CD4-positive, alpha-beta T cell treated with Interleukin-12 subunit alpha and Interleukin-12 subunit beta, for 1 hour (primary cell): ENCODE measurements at places on chromosomes 3 and 15.

GRCh38 chr3:81395739-81396513 lies 365.5 kb downstream of the GBE1 start:
- no peak for DNase-seq

- no peak for DNase-seq
Observed at GRCh38 chr3:173465112-173465511, 67.6 kb downstream of the NLGN1 start.

- no peak for DNase-seq
Observed at GRCh38 chr3:141201122-141201521, 30.5 kb upstream of the PXYLP1 start.

DNA sequence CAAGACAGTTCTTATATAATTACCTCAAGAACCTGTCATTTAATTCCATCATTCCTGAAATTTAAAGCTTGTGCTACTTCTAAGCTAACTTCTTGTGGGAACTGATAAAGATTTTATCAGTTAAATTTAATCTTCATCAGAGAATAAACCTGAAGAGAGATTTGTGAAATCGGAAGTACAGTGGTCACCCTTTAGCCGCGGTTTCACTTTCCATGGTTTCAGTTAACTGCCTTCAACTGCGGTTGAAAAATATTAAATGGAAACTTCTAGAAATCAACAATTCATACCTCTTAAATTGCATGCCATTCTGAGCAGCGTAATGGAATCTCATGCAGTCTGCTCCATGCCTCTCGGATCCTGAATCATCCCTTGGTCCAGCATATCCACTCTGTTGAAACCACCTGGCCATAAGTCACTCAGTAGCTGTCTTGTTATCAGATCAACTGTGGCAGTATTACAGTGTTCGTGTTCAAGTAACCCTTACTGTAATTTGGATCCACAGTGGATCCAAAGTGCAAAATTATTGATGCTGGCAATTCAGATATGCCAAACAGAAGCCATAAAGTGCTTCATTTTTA lies 626.1 kb downstream of the CADM2 start:
- no peak for DNase-seq
